Stimulated activated naive CD8-positive, alpha-beta T cell treated with anti-CD3 and anti-CD28 coated beads, Interleukin-15, amount 100 ng/mL, for 72 hours (primary cell): ENCODE measurements at places on chromosomes 16 and 17.

DNA sequence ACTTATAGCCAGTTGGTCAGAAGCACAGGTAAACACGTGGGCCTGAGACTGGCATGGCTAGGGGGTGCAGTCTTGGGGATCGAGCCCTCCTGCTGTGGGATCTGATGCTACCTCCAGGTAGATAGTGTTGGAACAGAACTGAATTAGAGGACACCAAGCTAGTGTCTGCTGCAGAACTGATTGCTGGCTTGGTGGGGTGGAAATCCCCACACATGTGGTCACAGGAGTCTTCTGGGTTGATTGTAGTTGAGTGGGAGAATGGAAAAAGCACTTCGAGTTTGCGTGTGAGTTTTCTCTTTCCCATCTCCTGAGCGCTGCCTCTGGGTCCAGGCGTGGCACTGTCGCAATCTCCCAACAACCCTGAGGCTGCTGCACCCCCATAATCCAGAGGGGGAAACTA is 8.0 kb upstream of the SPATA32 start:
- no peak for DNase-seq

GRCh38 chr17:48843187-48843900 is 12.5 kb downstream of the CALCOCO2 start:
- DNase-seq = no peak

DNA sequence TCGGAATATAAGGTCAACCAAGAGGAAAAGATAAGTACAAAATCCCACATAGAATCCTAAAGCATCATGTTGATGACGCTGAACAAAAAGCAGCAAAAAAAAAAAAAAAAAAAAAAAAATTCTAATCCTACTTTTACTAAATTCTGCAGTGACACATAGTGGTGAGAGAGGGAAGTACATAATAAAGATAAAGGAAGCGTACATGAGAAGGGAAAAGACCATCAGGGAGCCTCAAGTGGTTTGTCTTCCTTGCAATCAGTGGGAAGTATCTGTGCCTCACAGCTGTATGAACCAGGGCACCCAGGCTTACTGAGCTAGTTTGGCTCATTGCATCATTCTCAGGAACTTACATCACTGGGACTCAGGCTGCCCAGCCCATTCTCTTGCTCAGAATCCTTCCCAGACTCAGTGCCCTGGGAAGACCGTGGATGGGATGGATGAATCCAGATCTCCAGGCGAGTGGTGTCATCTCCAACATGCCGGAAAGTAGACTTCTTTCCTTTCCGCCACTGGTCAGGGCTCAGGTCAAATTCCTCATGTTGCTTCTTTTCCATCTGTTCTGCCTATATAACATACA is 21.2 kb downstream of the SMG6 start:
- no peak for DNase-seq

DNA sequence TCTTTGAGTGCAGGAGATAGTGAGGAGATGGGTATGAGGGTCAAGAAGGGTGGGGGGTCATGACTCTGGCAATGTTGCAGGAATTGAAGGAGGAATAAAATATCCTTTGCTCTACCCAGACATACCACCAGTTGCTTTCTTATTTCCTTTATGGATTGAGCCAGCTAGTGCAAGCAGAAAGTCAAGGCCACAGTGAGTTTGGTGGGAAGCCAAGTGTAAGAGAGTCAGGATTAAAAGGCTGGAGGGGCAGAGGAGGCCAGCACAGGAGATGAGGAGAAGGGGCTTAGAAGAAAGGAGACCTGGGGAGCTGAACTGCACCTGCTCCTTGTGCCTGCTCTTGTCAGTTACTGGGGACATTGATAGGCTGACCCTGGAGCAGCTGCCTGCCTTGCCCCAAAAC is 16.1 kb downstream of the PIRT start:
- DNase-seq = no peak
